ENCODE measurements at places on chromosomes 6 and 20.

DNA sequence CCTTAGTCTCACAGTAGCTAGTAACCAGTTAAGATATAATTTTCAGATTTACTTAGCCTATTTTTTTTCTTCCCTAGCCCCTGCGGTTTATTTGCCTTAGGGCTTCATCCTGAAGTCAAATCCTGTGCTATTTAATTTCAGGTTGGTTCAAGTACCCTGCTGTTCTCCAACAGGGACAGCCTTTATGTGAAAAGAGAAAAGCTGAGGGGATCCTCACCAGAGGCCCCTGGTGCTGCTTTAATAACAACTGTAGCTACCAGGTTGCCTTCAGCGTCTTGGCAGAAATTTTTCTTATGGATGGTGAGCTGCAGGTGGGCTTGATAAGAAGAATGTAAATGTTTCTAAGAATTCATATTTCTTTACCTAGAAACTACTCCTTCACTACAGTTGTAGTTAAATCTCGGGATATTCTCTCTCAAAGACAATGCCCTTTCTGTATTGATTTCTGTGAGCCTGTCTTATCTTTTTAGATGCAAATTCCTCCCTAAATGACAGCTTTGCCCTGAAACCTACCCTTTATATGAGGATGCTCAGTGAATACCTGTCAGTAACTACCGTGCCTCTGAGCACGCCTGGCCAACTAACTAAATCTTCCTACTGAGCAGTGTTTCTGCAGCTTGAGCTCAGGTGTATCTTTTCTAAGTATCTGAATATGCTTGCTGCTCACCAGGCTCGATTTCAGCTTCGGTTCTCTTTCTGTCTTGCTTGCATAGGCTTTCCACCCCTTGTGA is 320.5 kb downstream of the MMUT start:
- no peak for DNase-seq

DNA sequence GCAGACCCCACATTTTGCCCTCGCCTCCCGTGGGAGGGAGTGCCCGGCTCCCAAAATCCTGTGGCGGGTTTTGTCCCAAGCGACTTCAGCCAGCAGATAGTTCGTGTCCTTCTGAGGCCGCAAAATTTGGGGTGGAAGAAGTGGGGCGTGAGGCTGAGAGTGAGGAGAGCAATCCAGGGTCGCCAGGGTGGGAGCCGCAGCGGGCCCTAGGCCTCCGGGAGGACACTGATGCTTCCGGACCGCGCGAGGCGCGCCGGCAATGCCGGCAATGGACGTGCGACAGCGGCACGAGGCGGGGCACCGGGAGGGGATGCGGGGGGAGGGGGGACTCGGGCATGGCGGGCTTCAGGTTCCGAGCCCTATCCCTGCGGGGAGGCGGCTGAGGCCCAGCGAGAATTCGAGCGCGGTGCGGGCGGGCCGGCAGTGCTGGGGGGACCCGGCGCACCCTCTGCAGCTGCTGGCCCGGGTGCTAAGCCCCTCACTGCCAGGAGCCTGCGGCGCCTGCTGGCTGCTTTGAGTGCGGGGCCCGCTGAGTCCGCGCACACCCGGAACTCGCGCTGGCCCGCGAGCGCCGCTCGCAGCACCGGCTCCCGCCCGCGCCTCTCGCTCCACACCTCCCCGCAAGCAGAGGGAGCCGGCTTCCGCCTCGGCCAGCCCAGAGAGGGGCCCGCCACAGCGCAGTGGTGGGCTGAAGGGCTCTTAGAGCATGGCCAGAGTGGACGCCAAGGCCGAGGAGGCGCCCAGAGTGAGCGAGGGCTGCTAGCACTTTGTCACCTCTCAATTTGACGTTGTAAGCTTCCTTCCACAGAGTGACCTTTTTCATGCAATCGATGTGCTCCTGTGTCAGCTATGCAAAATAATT is 143.8 kb downstream of the LPA start:
- peak; percentile 69 for DNase-seq

DNA sequence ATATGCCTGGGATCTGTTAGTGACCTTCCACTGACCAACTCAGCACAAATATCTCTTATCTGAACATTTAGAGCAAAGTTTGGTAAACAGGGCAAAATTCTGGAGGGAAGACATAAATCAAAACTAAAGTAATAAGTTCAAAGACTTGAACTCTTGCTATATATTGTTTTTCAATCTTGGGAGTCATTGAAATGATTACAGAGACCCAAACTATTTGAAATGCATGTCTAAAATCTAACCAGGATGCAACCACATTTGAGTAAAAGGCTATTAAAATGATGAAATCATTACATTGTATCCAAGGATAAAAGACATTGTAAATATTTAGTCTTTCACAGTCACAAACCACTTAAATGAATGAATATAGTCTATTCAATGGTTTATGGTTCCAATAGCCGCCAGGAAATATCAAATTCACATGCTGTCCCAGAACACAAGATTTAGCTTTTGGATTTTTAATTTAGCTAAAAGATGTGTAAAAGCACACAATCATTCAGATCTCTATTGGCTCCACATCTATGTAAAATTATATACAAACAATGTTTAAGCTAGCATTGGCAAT is 256.6 kb upstream of the EPHA7 start:
- no peak for DNase-seq

DNA sequence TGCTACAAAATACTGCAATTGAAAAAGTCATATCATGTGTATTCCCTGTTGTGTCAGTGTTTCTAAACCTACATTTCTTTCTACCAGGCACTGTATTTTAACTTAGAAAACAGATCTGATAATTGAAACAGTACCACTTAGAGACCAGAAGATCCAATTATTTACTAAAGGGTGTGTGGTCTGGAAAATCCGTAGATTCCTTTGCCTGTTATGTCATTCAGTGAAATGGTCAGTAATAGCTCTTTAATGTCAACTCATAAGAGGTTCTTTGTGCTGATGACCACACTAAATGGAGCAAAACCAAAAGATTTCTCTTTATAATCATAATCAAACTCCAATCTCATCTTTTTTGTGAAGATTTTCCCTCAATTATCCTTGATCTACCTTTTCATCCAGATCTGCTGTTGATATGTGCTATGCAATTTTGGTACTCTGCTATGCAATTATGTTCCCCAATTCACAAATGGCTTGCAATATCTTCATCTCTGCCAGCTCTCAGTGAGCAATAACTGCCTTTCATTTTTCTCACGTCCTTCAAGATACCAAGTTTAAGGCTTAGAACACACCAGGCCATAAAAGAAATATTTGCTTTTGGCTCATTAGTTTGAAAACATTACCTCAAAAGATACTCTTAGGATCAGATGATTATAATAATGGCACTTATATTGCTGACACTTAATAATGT is 165.5 kb downstream of the MOXD1 start:
- DNase-seq = no peak

All from activated CD8-positive, alpha-beta memory T cell treated with anti-CD3 and anti-CD28 coated beads for 1 hour (primary cell).